ENCODE measurements at places on chromosomes 6 and 20.
A peak's percentile ranks its signal among the peaks of the same experiment; 100 is the strongest.

GRCh38 chr20:46036370-46036769 lies 7.4 kb downstream of the SLC12A5 start:
- DNase-seq = no peak

- peak; percentile 19 for DNase-seq
Observed at GRCh38 chr6:107116328-107116892, 1.1 kb upstream of the BEND3 start.

GRCh38 chr6:7819431-7820015 lies 91.1 kb downstream of the TXNDC5 start:
- DNase-seq = no peak

DNA sequence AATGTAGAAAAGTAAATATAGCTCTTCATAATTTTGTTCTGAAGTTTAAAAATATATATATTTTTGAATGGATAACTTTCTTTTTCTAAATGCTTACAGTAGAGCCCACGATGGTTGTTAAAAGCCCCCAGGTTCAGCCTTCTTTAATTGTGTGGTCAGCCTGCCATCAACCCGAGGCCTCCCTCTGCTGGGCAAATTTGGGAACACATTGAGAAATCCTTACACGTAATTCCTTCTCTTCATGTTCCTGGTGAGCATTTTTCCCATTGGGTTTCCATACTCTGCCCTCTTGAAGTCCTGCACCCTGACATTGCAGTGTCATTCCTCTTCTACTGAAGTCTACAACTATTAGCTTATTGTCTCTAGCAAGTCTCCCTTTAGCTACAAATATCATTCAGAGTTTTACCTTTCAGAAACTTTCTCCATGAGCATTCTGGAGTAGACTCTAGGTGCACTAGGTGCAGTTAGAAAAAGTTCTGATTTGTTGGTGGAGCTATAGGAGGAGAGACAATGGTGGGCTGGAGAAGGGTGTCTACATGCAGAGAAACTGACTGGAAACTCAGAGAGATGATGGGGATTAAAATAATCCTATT lies 40.6 kb downstream of the TRIM38 start:
- peak; percentile 65 for DNase-seq

DNA sequence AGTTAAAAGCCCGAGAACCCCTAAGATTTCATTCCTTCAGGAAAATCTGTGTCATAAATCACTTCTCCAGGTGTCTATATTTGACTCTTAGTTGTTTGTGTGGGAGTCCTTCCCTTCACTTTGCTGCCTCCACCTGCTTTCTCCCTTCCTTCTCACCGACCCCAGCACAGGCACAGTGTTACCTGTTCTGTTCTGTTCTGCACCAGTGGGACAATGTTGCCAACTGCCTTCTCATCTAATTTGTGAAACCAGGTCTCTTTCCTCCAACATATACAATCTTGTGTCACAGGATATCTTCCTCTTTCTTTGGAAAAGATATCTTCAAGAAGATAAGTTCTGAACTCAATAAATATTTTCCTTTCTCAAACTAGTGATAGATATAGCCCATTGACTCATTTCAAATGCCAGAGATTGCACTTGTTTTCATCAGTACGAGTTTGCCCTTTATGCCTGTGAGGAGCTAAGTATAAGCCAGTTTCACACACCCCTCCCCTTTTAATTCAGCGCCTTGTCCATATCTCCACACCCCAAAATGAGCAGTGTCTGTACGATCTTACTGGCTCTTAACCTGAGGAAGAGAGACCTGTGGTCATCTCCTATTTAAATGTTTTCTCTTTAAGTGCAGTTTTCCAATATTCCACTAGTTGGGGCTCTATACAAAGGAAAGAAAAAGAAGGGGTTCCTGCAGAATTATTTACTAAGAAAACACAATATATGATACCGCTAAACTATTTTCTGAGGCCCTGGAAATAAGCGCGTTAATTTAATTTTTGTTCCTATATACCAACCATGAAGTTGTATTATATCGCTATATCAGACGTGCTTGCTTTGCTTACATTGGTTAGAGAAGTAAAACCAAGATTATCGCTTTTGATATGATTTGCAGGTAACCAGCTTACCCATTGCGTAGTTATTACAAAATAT lies 81.6 kb upstream of the PREP start:
- no peak for DNase-seq

DNA sequence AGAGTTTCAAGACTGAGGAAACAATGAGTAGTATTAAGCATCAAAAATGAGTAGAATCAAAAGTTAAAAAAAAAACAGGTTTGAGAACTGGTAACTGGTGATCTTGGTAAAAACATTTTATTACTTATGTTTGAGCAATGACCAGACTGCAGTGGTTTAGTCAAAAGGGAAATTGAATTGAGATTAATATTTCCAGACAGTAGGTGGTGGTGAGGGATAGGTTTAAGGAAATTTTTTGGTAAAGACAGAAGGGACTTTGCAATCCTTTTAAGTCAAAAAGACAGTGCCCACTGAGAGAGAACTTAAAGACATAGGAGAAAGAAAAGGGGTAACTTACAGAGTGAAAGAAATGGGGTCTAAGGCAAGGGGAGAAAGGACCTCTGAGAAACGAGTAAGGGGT lies 156.9 kb downstream of the ASCC3 start:
- DNase-seq = no peak

DNA sequence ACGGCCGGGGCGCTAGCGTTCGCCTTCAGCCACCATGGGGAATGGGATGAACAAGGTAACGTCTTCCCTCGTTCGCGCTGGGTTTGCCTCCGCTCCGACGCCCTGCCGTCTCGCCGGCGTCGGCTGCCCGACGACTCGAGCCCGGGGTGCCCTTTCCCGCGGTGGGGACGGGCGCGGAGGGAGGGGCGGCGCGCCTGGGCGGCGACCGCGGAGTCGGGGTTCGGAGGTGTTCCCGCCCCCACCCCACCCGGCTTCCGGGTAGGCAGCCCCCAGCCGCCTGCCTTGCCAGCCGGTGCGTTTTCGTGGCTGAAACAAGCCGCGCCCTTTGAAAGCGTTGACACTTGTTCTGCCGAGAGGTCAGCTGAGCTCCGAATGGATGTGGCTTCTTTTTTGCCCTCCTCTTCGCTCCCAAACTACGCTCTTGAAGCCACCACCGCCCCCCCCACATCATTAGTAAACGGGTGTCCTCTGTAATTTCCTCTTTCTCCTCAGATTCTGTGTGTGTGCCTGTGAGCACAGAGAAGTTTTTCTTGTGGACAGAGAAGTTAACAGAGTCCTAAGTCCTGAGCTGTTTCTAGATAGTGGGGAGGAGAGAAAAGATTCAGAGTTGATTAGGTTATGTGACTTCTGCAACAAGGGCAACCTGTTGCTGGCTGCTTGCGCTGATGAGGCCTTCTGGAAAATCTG lies 362 bp downstream of the DUSP22 start:
- peak; percentile 70 for DNase-seq

- DNase-seq = no peak
Observed at GRCh38 chr20:46827718-46828458, 66.8 kb upstream of the EYA2 start.

GRCh38 chr6:33164665-33165373 lies 27.4 kb downstream of the COL11A2 start:
- no peak for DNase-seq

GRCh38 chr6:5898102-5898501 lies 108.6 kb downstream of the NRN1 start:
- no peak for DNase-seq

- DNase-seq = no peak
Observed at GRCh38 chr20:2698912-2699311, 6.3 kb downstream of the EBF4 start.

DNA sequence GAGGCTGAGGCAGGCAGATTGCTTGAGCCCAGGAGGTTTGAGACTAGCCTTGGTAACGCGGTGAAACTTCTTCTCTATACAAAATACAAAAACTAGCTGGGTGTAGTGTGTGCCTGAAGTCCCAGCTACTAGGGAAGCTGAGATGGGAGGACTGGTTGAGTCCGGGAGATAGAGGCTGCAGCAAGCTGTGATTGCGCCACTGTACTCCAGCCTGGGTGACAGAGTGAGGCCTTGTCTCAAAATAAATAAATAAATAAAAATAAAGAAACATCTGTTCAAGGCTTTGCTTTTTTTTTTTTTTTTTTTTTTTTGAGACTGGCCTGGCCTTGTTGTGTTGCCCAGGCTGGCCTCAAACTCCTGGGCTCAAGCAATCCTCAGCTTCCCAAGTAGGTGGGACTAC lies 23.7 kb upstream of the SLC23A2 start:
- no peak for DNase-seq

DNA sequence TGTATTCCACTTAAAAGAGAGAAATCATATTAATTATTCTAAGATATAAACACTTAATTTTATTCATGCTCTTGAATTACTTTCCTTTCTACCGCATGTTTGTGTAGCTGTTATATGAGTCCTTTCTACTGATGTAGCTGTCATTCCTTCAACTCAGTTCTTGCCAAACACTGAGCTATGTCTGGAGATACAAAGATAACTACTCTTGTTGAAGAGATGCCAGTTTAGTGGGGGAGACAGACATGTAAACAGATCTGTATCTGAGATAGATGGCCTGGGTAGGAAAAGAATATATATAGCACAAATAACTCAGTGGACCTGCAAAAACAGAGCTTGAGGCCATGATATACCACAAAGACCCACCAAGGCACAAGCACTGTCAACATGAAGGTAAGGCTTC lies 157.3 kb downstream of the BTBD9 start:
- DNase-seq = no peak

DNA sequence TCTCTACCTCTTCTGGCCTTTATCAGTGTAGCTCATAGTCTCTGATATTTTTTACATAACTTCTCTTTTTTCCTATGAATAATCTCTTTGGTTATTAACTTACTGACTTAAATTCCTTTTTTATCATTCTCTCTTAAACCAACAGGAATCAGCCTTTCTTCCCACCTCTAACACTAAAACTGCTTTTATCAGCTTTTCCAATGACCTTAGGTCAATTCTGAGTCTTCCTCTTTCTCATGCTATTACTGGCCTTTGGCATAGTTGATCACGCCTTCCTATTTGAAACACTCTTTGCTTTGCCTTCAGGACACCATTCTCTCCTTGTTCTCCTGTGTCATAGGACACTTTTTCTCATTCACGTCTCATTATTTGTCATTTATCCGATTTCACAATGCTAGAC lies 8.1 kb upstream of the HINT3 start:
- DNase-seq = no peak

GRCh38 chr6:38701551-38701950 lies 1.4 kb downstream of the GLO1 start:
- DNase-seq = no peak

- DNase-seq = peak; percentile 83
Observed at GRCh38 chr6:43247114-43247999, 4.1 kb downstream of the TTBK1 start.

GRCh38 chr6:105917038-105917695 lies 169.0 kb upstream of the PRDM1 start:
- no peak for DNase-seq

DNA sequence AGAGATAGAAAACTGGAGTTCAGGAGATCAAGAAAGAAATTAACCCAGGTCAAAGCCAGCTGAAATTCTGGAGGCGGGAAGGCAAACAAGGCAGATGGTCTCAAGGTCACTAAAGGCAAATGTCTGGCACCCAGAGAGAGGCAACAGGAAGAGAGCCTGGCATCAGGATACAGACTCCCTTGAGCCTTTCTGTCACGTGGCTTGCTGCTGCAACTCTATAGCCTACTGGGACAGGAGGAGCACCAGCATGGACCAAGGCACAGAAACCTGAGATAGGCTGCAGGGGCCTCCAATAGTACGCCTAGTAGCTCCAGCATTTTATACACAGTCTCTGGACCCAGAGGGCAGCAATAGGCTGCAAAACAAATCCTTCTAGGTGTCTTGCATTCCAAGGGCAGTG lies 75.1 kb downstream of the SEL1L2 start:
- no peak for DNase-seq

GRCh38 chr6:126199466-126199865 lies 140.4 kb upstream of the CENPW start:
- no peak for DNase-seq

DNA sequence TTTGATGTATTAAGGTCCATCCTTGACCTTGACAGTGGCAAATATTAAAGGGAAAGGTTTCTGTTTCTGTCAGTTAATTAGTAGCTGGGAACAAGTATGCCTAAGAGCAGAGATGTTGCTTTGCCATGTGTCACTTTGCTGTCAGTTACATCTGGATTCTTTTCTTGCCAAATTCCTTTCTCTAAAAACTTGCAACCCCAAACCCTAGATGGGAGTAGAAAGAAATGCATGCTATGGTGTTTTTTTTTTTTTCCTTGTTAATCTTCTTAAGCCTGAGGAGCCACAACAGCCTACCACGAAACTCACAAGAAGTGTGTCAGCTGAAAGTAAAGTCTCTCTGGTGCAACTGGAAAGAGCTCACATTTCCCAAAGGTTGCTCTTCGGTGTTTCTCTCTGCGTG lies 18.0 kb upstream of the CLDN20 start:
- no peak for DNase-seq

DNA sequence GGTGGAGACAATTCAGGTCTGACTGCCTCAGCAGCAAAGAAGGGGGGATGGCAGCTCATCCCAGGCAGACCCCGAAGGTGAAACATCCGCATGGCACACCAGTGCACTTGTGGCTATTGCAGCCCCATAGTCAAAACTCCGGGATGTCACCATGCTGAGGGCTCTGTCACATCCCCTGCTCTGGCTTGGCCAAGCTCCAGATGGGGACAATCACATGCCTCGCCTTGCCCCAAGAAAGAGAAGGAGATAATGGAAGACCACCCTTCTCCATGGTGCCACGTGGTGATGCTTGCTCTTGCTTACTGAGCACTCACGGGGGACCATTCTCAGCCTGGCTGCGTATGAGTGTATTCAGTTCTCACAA lies 60.2 kb downstream of the RBM38 start:
- DNase-seq = no peak
